NB4 (cell line): ENCODE measurements at places on chromosomes 2 and 18.

GRCh38 chr2:25933622-25934021, 48.7 kb downstream of the KIF3C start:
- no peak for DNase-seq

- DNase-seq, result no peak
Measured at GRCh38 chr2:64862623-64863022, 126.6 kb upstream of the SLC1A4 start.

- no peak for DNase-seq
Measured at GRCh38 chr2:194077366-194077765, 1579.7 kb upstream of the SLC39A10 start.

DNA sequence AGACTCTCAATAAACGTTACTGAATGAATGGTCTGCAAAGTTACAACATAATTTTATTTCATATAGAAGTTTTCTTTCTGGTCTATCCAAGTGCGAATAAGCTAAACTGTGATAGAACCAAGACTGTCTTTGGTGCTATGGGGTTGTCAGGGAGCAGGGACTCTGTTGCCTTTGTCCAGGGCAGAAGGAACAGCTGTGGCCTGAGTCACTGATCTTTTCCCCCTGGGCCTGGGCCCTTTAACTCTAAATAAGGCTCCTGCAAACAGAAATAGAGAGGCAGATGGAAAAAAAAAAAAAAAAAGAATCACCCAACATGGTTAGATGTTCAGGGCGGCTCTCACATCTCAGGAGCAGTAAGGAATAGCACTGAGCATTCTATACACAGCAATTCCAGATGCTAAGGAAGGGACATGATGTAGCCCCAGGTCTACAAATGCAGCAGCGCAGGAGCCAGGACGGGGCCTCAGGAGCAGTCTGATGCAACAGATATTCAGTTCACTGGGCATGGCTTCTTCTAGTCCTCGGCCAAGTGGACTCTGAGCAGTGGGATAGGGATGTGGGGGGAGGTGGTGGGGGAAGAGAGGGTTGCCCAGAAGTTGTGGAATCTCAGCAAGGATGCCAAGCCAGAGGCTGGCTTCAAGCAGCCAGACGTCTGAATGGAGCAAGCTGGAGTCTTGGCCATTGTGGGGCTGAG, 247.1 kb upstream of the SIX2 start:
- no peak for DNase-seq

DNA sequence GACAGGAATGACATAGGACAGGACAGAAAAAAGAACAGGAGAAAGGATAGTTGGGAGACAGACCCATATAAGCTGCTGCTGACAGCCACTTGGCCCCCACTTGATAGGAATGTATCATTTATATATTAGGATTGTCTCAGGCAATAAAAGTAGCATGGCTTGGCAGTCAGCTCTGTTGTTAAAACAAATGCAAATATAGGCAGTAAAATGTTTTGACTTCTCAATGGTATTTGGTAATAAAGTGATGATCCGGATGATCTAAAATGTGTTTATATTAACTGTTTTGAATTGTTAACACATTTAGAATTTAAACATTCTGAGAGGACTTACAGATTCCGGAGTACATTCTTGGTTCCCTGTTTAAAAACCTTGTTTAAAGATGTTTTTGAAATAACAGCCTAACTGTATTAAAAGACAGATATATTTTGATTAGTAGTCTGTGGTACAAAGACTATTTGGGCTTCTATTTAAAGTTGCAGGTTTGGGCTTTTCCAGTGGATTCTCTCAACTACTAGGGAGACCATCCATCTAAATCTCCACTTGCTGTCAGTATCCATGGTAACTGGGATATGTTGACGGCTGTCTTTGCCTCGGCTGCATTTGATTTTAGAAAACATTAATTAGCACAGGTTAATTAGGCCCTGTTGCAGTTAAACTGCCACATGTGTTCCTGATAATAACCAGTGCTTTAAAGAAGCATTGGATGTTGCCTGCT, 147.6 kb downstream of the ESCO1 start:
- DNase-seq, result no peak

DNA sequence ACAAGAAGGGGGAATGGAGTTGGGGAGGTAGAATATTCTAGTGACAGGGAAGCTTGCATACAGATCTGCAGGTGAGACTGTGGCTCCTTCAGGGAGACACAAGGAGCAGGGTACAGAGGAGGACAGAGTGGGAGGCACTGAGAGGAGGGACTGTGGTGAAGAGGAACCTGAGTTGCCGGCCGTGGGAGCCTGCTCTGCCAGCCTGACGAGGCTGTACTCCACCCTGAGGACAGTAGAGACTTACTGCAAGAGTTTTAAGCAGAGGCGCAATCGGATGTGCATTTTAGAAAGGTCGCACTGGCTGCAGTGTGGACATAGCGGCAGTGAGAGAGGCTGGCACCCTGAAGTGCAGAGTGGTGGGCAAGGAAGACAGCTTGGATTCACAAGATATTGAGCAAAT, 185.8 kb downstream of the GFPT1 start:
- no peak for DNase-seq

DNA sequence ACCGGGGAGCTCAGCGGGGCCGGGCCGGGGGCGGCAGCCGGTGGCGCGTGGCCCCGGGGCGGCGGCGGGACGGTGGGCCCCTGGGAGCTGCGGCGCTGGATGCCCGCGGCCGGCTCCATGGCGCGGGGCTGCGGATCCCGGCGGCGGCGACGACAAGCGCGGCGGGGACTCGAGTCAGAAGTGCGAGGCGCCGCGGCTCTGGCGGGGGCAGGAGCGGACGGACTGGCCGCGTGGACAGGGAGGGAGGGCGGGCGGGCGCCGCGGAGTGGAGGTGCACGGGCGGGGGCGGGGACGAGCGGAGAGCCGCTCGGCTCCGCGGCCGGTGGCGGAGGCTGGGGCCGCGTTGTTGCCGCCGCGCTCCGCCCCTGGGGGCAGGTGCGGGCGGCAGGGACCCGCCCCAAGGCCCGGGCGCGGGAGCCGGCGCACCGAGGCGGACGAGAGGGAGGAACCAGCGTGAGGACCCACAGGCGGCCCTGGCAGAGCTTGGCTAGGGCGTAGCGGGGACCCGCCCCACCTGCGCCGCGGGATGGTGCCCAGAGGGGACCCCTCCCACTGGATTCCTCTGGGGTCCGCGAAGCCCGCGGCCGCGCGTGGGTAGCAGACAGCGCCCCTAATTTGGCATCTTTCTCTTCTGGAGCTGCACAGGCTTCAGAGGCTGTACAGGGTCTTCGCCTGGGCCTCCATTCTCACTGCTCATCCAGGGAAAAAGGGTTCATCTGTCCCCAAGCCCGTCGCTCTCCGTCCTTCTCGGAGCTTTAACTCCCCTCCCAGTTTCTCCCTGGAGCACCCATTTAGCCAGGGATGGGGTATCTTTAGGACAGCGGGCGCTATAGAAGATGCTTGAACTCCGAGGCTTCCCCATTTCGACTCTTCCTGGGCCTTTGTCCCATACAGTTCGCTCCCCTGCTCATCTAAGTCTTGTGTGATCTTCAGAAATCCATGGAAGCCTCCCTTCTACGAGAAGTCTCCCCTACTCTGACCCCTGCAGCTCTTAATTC, at the start of gene TMEM163:
Gene TMEM163 (minus strand): TSS at position 184 of the 998 bp plus-strand sequence.
- no peak for DNase-seq

GRCh38 chr2:237858294-237859081, 935 bp upstream of the RAMP1 start:
- peak; percentile 74 for DNase-seq

GRCh38 chr2:12587729-12588522, 128.8 kb upstream of the TRIB2 start:
- DNase-seq, result peak; percentile 79

DNA sequence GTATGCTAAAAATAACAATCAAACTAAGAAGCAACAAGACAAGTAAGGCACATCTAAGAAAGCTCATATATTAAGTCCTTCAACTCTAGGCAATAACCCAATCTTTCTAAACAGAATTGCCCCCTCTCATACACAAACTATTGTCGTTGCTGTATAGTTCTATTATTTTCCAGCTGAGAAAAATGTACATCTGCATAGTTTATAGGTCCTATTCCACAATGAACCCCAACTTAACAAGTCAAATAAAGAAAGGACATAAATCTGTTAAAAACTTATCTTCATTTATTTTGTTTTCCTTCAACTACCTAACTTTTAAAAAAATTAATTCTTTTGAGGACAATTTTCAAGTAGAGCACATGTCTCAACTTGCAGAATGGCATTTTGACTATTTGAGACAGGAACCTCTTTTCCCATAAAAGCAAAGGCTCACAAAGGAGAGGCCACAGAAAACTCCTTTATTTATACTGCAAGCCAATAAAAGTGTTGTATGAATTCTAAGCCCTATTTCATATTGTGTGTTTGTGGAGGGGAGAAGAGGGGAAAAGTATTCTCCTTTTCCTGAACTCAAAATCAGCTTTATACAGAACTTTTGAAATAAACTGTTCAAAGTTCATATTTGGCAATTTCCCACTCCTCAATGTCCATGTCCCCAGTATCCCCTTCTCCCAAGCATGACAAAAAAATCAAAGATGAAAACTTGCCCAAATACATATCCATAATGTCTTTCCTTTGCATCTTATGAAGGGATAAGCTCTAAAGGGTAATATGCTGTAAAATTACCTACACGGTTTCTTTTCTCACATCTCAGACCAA, 37.4 kb downstream of the RTN4 start:
- no peak for DNase-seq

GRCh38 chr2:233464056-233464455, 102.5 kb downstream of the USP40 start:
- DNase-seq, result no peak

- DNase-seq, result no peak
Measured at GRCh38 chr2:180625006-180625844, 355.2 kb upstream of the UBE2E3 start.

GRCh38 chr2:218186355-218186766, 19.6 kb upstream of the CXCR1 start:
- peak; percentile 86 for DNase-seq

DNA sequence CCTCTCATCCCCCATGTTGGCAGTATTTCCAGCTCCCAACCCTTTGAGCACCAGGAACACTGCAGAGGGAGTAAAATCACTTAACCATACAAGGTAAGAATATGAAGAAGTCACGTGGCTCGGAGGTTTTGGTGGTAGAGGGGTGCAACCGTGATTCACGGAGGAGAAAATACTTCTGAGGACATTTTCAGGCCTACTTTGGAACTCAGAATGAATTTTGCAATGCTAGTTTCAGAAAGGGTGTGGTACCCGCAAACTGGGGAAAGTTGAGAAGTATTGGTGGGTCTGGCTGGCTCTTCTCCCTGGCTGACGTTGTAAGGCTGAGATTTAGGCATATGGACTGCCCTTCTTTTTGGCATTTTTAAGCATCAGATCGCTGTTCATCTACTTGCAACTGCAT, 442 bp downstream of the SERPINB5 start:
- DNase-seq, result no peak

GRCh38 chr2:167785606-167786216, 461.7 kb downstream of the STK39 start:
- DNase-seq, result no peak

- DNase-seq, result no peak
Measured at GRCh38 chr2:236085647-236086046, 82.5 kb downstream of the GBX2 start.

- no peak for DNase-seq
Measured at GRCh38 chr2:16383411-16383810, 282.2 kb downstream of the CYRIA start.

- no peak for DNase-seq
Measured at GRCh38 chr2:25190536-25190935, 22.2 kb upstream of the POMC start.

- DNase-seq, result no peak
Measured at GRCh38 chr2:63875131-63875527, 33.4 kb downstream of the UGP2 start.

DNA sequence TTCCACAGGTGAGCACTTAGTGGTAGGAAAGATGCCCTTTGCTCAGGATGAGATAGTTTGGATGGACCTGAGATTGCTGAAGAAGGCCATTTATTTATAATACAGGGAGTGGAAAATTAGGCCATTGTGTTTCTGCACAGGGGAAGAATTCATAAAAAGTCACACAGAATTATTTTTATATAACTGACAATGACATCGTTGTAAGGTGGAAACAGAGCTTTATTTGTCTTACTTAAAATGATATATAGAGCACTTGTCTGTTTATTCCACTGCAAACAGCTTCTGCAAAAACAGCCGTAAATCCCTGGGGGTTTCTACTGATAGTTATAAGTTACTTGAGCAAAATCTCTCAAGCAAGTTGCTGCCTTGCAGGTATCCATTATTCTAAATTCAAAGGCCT, 158.1 kb upstream of the ZNF521 start:
- peak; percentile 1 for DNase-seq

GRCh38 chr2:222296911-222297599, 1.7 kb downstream of the PAX3 start:
- peak; percentile 82 for DNase-seq

DNA sequence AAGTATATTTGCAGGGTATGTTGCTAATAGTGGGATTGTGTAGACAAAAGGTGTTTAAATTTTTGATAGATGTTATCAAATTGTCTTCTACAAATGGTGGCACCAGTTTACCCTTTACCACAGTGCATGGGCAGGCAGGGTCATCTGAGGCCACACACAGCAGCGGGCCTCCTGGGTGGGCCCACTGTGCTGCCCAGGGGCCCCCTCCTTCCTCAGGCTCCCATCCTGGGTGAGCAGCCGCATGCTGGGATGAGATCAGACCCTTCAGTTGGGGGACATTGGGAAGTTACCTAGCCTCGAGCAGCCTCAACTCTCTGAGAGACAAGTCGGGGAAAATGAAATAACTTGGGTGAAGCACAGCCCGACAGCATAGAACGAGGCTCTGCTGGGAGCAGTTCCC, 9.7 kb downstream of the MYO7B start:
- DNase-seq, result no peak

DNA sequence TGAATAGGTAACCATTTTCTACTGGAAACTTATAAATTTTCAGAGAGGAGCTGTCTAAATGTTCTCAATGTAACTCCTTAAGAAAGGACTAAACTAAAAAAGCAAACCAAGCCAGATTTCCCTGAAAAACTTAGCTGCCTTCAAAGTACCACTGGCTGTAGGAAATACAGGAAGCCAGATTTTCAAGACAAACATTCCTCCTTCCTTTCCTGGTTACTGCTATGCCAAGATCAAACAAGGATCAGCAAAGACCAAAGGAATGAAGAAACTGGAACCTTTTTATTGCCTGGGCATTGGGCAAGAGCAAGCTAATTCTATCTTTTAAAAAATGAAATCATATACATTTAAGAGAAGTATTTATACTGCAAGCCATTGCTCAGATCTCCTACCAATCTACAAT, 212.7 kb downstream of the DYM start:
- no peak for DNase-seq

GRCh38 chr18:45774065-45774521, 50.1 kb downstream of the SLC14A1 start:
- DNase-seq, result peak; percentile 57

DNA sequence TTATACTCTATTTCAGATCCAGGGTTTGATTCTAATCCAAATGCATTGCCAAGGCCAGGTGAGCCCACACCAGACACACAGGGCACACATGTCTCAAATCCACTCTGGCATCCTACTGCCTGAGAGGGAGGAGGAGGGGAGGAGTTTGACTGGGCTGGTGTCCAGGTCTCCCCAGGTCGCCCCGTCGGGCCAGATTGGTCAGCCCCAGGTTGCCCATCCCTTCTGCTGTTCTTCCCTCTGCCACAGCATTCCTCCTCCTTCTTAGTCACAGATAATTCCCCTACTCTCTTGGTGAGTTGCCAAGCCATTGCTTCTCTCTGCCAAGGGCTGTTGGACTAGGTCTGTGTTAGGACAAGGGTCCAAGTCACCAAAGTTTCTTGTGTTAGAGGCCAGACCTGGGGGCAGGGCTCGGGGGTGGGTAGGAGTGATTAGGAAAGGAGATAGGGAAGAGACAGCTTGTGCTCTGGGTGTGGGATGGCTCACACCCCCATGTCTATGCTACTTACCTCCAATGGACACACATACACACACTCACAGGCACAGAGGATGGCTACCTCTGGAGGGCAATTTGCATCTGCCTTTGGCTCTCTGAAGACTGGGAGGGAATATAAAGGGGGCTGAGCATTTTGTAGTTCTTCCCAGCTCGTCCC, 2.5 kb upstream of the EGR4 start:
- DNase-seq, result no peak
